ENCODE measurements at places on chromosomes 7 and 10. TPM values are rescaled to one million over a fixed set of nuclear protein-coding genes. Genes with fewer than 3 reads are reported as not detected.

TUBB8 gene
- 0.09 TPM for total RNA-seq

HSPA12A gene
- 0.68 TPM for total RNA-seq

DNA sequence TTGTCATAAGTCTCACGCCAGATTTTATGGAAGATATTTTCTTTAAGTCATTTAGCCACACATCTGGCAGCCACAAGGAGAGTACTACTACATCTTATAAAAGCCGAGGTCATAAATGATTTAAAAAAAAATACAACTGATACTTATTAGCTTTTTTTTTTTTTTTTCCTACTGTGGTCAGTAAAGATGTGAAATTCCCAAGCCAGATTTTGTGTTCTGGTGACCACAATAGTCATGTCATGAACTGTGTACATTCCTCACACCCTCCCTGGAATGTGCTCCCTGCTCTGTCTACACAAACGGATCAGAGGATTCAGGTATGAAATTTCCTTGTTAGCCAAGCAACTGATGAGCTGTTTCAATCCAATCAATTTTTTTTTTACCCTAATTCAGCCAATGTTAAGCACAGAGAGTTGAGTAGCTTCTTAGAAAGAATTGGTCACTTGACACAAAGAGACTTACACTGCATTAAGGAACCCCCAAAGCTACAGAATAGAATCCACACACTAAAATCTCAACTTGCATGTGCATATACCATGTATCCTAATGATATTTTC lies 54.7 kb downstream of the CHRM2 start:
- DNase-seq: no peak

HOXA5 gene
- 5.6 TPM for total RNA-seq

DNA sequence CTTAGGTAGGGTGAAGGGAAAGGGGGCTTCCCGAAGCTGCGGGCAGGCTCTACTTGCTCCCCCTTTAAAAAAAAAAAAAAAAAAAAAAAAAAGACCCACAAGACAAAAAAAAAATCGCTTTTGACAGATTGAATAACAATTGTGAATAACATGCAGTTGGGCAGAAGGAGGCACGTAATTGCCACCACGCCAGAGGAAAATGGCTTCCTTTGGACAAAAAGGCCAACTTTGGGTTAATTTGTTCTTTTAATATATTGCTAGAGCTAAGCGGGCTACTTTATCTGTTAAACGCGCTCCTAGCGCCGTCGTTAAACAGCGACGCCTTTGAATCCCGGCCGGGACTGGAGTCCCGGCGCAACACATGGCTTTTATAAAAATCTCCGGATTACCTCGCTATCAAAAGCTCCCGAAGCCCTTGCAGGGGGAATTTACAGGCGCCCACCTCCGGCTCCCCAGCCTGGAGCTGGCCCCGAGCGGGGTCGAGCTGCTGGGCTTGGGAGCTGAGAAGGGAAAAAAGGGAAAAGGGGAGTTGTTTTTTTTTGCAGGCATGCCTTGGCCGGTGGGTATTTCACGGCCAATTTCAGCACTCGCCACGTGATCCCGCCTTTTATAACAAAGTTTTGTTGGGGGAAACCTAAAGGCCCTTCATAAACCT lies 1.2 kb downstream of the HOXA11 start:
- peak; percentile 58 for DNase-seq

ANK3 gene
- total RNA-seq: 0.85 TPM

TDRD1 gene
- under 0.01 TPM for total RNA-seq

DNA sequence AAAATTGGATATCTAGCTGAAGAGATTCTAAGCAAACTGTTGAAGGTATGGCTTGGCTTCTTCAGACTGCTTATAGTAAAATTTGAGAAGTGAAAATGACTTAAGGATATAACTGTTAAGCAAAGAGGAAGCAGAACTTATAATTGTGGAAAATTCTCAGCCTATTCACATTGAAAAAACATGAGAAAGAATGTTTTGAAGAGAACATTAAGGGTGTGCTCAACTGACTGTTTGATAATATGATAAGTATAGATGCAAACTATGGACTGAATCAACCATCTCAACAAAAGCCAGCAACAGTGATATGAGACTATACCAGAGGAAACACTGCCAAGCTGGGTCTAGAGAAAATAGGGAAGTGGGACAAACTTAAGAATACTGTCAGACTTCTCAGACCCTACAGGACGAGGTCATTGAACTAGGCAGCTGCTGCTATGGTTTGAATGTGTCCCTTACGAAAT lies 133.1 kb upstream of the PPP1R3A start:
- DNase-seq: no peak

DNA sequence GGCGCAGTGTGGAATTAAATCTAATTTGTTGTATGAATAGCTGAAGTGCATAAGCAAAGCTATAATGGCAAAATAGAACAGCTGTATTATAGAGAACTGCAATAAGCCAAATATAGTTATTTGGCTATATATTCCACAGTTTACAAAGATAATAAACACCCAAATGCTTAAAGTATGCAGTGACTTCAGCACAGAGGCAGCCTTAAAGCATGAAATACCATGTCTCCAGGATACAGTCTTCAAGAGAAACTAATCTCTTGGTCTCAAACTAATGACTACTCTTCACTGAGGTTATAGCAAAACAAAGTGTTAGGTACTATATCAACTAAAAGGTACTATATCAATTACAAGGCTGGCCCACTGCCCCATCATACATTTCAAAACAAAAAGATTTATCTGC lies 48.0 kb downstream of the NT5C2 start:
- no peak for DNase-seq

GRCh38 chr10:123890226-123890625 lies 1.4 kb downstream of the CPXM2 start:
- DNase-seq: no peak

DNA sequence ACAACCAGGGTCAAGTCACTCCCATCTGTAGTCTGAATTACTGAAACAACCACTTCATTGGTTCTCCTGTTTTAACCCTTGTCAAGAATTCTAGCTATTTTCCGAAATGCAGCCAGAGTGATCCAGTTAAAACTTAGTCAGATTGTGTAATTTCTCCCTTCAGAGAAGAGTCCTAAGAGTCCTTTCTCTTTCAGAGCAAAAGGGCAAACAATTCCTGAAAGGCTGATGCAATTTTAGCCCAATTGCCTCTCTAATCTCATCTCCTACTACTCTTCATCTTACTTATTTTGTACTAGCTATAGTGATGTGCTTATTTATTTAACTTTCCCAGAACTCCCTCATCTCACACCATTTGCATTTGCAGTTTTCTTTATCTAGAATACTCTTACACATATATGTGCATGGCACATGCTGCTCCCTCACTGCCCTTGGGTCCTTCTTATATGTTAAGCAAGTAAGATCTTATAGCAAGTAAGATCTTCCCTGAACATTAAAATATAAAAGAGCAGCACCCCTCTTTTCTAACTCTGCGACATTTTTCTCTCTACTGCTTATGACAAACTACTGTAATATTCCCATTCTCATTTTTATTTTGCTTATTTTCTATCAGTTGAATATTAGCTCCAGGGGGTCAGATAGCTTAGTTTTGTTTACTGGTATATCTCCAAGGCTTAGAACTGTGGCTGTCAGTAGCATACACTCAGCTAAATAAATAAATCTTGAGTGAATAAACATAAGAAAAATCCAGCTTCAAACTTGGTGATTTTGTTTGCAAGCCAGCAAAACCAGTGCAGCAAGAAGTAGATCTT lies 44.6 kb downstream of the HGF start:
- DNase-seq: no peak

FXYD4 gene
- not detected for total RNA-seq

GRCh38 chr7:84248267-84248666 lies 53.7 kb upstream of the SEMA3A start:
- DNase-seq: no peak

All from dermis blood vessel endothelial cell (primary cell).